Cerebellar nuclear complex (tissue), 1 donor: ENCODE measurements at places on chromosomes 1 and 21.

DNA sequence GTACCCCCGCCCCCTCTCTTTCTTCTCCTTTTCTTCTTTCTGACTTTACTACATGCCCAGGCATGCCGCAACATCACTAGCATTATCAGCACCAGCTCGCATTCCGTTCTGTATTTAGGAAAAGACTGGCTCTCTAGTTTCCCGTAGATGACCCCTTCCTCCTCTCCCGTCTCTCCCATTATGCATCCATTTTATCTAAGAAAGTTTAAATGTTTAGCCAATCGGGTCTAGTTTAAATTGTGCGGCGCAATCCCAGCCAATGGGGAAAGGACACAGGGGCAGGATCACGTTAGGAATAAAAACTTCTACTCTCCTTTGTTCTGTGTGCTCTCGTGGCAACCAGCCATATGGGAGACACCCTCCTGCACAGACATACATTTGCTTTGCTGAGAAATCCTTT, 2.3 kb upstream of the KRTAP10-7 start:
- no peak for DNase-seq

DNA sequence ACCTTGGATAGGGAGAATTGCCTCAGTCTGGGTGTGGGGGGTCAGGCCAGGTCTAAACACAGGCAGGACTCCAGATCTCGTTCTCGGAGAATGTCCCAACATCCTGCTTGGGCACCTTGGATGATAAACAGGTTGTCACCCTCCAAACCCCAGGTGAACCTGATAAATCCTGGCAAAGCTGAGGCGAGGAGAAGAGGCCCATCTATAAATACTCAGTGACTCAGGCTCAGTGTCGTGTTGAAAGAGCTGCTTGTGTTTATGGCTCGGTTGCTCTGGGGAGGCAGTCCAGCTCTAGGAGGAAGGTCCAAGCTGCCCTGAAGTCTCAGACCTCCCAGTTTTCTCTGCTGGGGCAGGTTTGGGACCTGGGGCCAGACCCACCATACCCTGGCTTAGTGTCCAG, 15.8 kb upstream of the TRIM63 start:
- DNase-seq: no peak

DNA sequence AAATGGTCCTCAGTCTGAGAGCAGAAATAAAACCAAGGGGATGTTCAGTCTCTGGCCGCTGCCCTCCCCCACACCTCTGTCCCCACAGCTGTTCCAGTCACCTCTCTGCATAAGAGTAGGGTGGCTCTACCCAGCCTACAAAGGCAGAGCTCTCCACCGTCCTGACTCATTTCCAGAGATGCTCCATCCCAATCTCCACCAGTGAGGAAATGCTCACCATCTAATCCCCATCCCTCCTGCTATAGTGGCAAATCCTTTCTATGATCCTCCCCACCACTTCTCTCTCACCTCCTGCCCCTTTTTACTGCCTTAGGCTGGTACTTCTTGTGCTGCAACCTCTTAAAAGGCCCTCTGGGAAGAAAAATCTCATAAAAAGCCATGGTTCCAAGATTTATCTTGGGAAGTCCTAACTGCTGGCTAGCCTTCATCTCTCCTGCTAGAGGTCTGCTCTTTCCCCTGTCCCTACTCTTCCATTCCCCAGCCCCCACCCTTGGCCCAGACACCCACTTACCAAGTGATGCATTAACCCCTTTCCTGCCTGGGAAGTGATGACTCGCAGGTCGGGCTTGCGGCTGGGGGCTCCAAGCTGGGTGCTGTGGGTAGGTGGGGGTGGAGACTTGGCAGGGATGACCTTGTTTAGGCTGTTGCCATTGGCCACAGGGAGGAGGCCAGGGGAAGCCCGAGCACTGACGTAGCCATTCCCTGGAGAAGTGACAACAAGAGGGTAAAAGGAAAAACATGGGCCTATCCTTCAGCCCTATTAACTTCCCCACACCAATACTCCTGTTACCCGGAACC, 23.9 kb downstream of the MEF2D start:
- DNase-seq: no peak

DNA sequence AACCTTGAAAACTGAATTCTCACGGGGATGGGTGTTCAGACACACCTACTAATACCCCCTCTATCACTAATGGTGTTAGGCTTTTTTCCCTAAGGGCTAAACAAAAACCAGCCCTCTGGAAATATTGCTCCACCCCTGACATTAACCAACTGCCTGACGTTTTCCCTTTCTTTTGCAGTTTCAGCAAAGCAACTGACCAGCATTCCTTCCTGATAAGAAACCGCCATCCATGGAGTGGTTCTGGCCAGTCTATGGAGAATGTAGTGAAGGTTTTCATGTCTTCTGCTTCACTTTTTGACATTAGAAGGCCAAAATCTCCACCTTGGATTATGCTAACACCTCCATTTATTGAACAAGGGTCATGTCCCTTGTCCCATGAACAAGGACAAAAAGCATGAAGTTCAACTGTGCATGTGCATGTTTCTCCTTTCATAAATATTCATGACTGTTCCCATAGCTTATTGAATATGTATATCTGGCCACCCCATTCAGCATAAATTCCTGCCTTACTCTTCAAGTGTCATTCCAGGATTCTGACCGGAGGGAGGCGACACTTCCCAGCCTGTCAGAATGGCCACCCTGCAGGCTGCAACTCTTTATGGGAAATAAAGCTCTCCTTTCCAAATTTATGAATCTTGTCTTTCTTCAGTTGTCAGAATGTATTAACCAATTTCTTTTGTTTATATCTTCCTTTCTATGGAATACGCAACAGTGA, 314.3 kb downstream of the HHIPL2 start:
- DNase-seq: no peak

DNA sequence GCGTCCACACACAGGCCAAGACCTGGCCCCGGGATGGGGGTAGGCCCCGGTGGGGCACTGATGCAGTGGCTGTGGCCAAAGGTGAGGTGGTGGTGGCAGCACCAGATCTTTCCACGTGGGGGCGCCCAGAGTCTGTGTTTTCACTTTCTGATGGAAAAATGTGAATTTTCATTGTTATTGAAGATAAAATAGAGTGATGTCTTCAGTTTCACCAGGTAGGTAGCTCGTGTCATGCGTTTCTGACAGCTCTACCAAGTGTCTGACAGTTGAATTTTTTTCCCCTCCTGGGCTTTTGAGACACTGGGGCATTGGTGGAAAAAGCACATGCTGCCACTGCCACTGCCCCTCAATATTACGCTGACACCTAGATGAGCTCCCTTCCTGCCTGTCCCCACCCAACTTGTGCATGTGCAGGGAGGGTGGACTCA, 40.0 kb upstream of the MAGOH start:
- no peak for DNase-seq
